ENCODE measurements at places on chromosomes 13 and 19.

- DNase-seq, result no peak
Observed at GRCh38 chr13:33624740-33625139, 193.2 kb upstream of the RFC3 start.

- DNase-seq, result no peak
Observed at GRCh38 chr13:113766035-113766800, 7.2 kb downstream of the TMEM255B start.

DNA sequence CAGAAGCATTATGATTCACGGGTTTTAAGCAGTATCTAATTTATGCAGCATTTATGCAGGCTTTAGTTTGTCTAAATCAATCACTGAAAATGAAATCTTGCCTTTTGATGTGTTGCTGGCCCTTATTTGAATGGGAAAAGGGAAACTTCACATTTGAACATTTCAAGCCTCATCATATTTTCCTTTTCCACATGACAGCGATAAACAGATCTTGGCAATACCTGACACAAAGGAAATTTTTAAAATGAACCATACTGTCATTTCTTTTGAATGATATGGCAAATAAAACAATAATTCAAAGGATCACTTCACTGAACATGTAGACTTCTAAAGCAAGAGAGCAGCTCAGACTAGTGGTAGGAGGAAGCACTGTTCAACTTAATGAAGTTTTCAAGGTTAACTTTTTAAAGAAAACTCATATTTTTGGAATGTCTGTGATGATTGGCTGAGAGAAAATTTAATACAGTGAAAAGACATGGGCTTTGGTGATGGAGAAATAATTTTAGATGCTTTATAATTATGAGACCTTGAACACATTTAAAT, 198.1 kb downstream of the OXGR1 start:
- no peak for DNase-seq

- no peak for DNase-seq
Observed at GRCh38 chr19:1206864-1207450, 1.4 kb downstream of the STK11 start.

DNA sequence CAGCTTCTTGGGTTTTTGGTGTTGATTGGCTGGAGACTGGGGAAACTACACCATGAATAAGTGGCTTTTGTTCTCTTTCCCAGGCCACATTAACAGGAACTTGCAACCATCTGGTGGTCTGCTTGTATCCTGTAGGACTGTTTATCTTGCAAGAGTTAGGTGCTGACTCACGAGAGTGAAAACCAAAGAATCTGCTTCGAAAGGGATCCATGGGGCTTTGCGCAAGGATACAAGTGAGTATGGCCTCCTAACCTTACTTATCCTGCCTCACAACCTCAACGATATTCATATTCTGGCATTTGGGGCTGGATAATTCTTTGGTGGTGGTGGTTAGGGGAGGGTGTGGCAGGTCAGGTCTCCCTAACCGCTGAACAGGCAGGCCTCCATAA, 4.7 kb upstream of the SIGLECL1 start:
- no peak for DNase-seq

- DNase-seq, result peak; percentile 24
Observed at GRCh38 chr19:7789447-7789846, 26.4 kb downstream of the CLEC4M start.

DNA sequence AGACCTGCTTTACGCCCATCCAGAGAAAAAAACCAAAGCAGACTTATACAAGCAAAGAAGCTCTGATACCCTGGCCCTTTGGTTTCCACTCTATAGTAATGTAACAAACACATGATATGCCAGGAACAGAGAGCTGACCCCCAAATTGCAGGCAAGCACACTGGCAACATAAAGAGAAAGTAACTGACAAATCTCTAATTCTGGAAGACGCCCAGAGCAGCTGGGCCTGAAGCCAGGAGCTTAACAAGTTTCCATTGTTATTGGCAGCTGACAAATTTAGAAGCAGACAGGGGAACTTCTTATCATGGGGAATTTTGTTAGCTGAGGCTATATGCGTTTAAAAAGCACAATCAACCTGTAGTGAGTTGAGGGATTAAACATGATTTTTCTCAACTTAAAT, 158.0 kb downstream of the DLEU7 start:
- DNase-seq, result no peak

DNA sequence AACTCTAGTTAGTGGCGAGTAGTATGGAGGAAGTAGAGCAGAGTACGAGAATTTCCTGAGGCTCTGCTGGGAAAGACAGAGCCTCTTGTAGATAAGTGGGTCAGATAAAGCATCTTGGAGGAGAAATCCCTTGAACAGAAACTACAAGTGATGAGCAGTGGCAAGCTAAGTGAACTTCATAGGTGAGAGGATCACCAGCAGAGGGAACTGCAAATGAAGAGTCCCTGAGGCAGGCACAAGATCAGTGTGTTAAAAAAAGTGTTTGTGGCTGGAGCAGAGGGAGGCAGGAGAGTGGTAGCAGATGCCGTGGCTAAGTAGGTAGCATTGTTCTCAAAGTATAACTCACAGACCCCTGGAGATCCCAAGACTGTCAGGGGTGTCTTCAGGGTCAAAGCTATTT, 437.6 kb downstream of the HS6ST3 start:
- DNase-seq, result no peak

- DNase-seq, result no peak
Observed at GRCh38 chr19:42150911-42151361, 18.7 kb upstream of the POU2F2 start.

DNA sequence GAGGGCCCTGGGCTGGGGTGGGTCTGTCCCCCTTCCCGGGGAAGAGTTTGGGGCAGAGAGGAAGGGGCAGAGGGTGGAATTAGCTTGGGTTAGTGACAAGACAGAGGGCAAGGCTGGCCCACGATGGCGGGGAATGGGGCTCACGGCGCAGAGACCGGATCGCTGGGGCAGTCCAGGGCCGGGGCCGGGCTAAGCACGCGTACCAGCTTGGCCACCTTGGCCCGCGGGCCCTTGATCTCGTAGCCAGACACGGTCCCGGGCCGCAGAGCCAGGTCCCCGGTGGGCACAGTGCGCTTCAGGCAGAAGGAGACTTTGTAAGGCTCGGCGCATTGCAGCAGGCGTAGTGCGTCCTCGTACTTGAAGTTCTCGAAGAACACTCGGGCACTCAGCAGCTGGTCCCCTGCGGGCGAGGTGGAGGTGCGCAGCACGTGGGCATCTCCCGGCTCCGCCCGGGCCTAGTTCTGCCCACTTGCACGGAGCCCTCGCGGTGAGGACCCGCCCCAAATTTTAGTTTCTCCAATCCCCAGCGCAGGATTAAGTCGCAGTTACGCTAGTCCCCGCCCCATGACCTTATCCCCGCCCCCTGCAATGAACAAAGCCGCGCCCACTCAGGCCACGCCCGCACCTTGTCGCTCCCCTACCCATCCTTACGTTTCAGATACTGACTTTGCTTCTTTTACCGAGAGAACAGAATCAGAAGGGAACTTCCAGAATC, 8.6 kb upstream of the HIPK4 start:
- DNase-seq, result peak; percentile 6

GRCh38 chr13:28574617-28575142, 79.8 kb upstream of the FLT1 start:
- no peak for DNase-seq

DNA sequence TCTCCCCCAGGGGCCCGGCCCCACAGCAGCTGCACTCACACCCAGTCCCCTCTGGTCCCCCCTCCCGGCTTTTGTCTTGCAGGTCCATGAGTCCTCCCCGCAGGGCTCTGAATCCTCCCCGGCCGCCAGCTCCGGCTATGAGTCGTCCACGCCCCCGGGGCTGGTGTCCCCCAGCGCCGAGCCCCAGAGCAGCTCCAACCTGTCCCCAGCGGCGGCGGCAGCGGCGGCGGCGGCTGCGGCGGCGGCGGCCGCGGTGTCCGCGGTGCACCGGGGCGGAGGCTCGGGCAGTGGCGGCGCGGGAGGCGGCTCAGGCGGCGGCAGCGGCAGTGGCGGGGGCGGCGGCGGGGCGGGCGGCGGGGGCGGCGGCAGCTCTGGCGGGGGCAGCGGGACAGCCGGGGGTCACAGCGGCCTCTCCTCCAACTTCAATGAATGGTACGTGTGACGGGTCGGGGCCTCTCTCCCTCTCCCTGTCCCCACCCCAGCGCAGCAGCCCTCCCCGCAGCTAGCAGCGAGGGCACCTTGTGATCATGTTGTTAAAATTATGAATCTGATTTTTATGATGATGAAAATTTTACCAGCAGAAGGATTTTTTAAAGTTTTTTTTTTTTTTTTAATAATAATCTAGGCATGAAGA, 3.8 kb downstream of the ZIC2 start:
- no peak for DNase-seq

DNA sequence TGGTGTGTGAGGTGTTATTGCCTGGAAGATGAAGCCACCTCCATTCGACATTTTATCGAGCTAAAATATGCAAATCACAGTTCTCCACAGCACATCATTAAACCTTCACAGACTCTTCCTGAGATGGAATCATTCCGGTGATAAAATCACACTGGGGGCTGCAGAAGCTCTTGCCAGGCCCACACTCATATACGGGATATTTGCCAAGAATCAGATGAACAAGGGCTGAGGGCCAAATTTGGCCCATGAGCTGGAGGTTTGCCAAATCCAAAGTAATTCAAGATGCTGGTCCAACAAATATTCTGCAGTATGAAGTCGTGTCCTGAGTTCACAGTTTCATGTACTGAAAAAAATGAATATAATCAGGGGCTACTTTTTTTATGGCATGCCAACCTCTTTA, 16.7 kb upstream of the RXFP2 start:
- DNase-seq, result no peak

Measured in stimulated activated CD4-positive, alpha-beta T cell treated with anti-CD3 and anti-CD28 coated beads, TNF-alpha, amount 100 ng/mL, for 1 hour (primary cell).